ENCODE measurements at places on chromosomes 16 and 17. TPM values are rescaled to one million over a fixed set of nuclear protein-coding genes. Genes with fewer than 3 reads are reported as not detected.
A peak's percentile ranks its signal among the peaks of the same experiment; 100 is the strongest.

PPP1R1B gene
- total RNA-seq, result not detected

DNA sequence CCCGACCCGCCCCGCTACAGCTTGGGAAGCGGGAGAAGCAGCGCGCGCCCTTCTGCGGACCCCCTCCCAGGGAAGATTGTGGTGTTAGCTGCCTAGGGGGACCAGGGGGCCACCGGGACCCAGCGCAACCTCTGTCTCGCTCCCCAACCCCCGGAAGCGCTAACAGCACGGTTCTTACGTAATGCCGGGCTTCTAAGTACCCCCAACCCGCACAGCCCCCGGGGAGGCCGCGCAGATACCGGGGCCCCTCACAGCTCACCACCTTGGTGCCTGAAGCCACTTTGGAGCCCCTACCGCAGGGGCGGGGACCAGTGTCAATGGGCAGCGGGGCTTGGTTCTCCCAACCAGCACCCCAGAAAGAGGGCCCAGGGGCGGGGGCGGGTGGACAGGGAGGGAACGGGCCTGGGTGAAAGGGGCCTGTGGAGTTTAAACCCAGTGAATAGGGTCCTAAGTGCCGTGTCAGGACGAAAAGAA, 348 bp downstream of the MPP2 start:
- H3K27ac ChIP-seq, result no peak overlapping the region
- no peaks in the 10 kb centered on the region for H3K36me3 ChIP-seq
- peaks cover 13% of the 10 kb centered on the region for H3K4me1 ChIP-seq
- peak overlapping the region; percentile 27 for H3K4me3 ChIP-seq

ALOX12B gene
- 0.47 TPM for total RNA-seq

- H3K36me3 ChIP-seq, result no peaks in the 10 kb centered on the region
- no peak for DNase-seq
- H3K27me3 ChIP-seq, result no peaks in the 10 kb centered on the region
- no peak overlapping the region for H3K4me3 ChIP-seq
- no peak overlapping the region for H3K27ac ChIP-seq
- no peaks in the 10 kb centered on the region for H3K4me1 ChIP-seq
Observed at GRCh38 chr16:26453215-26453614, 613.5 kb upstream of the C16orf82 start.

DNA sequence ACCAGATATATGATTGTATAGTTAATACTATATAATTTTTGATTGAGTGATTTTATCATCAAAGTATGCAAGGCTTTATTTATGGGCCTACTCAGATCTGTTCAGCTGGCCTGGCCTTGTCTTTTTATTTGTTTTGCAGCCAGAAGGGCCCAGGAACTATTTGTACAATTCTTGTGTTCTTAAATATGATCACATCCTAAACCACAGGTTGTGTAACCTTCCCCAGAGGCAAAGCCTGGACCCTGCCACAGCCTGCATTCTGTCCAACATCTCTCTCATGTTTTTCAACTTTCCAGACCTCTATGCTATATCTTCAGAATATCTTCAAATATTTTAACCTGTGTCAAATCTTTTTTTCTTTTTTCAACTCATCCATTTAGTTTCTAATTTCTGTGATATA, 410.4 kb upstream of the MON1B start:
- no peaks in the 10 kb centered on the region for H3K27me3 ChIP-seq
- H3K4me1 ChIP-seq, result no peaks in the 10 kb centered on the region
- no peak overlapping the region for H3K4me3 ChIP-seq
- H3K36me3 ChIP-seq, result no peaks in the 10 kb centered on the region
- no peak overlapping the region for H3K27ac ChIP-seq

METTL9 gene
- total RNA-seq, result 99.2 TPM

DNA sequence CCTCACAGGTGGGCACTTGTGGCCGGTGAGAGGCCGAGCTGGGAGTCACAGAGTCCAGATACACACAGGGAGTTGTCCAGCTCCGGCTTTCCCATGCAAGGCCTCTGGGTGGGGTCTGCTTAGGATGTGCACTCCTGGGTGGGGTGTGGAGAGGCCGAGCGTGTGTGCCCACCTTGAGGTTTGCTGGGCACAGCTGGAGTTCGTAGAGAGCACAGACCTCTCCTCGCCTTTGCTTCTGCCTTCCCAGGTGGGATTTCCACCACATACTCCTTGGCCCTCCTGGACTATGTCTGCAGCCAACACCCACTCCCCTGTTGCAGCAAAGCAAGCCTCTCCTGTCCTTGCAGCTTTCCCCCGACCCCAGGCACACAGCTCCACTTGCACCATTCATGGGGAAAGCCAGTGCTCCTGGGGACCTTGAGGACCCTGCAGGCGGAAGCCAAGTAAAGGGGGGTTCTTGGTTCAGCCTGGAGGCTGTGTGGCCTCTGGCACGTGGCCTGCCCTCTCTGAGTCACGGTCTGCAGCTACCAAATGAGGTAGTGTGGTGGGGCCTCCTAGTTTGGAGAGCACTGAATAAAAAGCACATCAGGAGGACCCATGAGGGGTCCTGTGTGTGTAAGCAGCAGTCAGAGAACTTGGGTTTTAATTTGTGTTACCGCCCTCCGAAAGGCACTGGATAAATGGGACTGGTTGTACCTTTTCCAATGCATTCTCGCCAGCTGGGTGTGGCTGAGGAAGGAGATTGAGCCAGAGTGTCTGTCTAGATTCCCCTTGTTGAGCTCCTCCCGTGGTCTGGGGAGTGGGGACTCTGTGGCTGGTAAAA, 31.5 kb downstream of the MPRIP start:
- DNase-seq, result no peak
- H3K36me3 ChIP-seq, result peaks cover 29% of the 10 kb centered on the region
- no peak overlapping the region for H3K4me3 ChIP-seq
- no peaks in the 10 kb centered on the region for H3K27me3 ChIP-seq
- no peak overlapping the region for H3K27ac ChIP-seq

- H3K27me3 ChIP-seq, result no peaks in the 10 kb centered on the region
- DNase-seq, result no peak
- H3K36me3 ChIP-seq, result peaks cover 37% of the 10 kb centered on the region
Observed at GRCh38 chr17:76485569-76485968, 15.7 kb downstream of the RHBDF2 start.

DNA sequence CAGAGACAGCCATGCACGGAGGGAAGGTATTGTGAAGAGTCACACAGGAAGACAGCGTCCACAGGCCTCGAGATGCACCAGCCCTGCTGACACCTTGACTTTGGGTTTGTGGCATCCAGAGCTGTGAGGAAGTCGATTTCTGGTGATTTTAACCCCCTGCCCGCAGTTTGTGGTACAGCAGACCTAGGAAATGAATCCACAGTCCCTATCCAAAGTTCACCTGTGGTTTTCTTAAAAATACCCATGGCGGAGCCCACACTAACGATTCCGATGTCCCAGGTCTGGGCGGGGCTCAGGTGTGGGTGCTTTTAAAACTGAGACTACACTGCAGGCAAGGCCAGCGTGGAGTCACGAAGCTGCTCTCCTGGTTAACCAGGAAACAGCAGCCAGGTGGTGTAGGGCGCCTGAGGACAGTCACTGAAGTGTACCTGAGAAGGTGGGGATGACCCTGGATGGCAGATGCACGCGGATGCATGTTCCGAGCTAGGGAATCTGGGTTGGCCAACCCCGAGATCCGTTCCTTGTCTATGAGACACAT, 14.4 kb upstream of the MEAK7 start:
- peak overlapping the region; percentile 92 for H3K27ac ChIP-seq
- H3K36me3 ChIP-seq, result peaks cover 65% of the 10 kb centered on the region
- peak overlapping the region; percentile 59 for H3K4me3 ChIP-seq
- peak; percentile 94 for DNase-seq
- H3K4me1 ChIP-seq, result peaks cover 91% of the 10 kb centered on the region

DNA sequence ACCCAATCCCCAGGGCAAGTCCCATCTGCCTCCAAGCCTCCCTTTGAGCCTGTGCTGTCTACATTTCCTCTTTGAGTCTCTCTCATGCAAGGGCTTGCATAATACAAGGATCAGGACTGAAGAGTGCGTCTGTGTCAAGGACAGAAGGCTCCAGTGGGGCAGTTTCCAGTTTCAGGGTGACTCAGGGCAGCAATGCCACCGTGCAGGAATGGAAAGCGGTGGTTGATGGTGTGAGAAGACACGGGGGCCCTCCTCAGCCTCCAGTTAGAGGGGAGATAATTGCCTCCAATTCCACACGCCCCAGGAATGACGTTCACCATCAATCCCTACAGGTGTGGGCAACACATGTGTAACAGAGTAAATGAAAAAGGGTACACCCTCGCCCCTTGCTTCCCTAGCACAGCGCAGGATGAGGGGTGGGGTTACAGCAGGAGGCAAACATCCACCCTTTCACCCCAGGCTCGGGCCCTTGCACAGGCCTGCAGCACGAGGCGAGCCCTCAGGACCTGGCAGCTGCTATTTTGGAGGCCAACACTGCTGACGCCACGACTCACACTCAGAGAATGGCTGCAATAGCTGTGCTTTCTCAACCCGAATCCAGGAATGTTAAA, 24.8 kb upstream of the SLC25A19 start:
- no peaks in the 10 kb centered on the region for H3K27me3 ChIP-seq
- peak overlapping the region; percentile 1 for H3K27ac ChIP-seq
- H3K4me3 ChIP-seq, result no peak overlapping the region
- H3K36me3 ChIP-seq, result peaks cover 12% of the 10 kb centered on the region
- DNase-seq, result no peak

GRCh38 chr17:68004201-68004600, 7.9 kb upstream of the C17orf58 start:
- no peak overlapping the region for H3K4me3 ChIP-seq
- H3K27me3 ChIP-seq, result peaks cover 5% of the 10 kb centered on the region
- no peaks in the 10 kb centered on the region for H3K36me3 ChIP-seq
- no peak for DNase-seq

- H3K27ac ChIP-seq, result no peak overlapping the region
- H3K4me1 ChIP-seq, result peaks cover 11% of the 10 kb centered on the region
- DNase-seq, result no peak
- no peaks in the 10 kb centered on the region for H3K27me3 ChIP-seq
Observed at GRCh38 chr16:1788708-1789100, 4.8 kb downstream of the IGFALS start.

GRCh38 chr16:51184702-51185433, 33.8 kb upstream of the SALL1 start:
- H3K27me3 ChIP-seq, result no peaks in the 10 kb centered on the region
- no peaks in the 10 kb centered on the region for H3K36me3 ChIP-seq
- no peak for DNase-seq
- no peaks in the 10 kb centered on the region for H3K4me1 ChIP-seq
- no peak overlapping the region for H3K4me3 ChIP-seq

DNA sequence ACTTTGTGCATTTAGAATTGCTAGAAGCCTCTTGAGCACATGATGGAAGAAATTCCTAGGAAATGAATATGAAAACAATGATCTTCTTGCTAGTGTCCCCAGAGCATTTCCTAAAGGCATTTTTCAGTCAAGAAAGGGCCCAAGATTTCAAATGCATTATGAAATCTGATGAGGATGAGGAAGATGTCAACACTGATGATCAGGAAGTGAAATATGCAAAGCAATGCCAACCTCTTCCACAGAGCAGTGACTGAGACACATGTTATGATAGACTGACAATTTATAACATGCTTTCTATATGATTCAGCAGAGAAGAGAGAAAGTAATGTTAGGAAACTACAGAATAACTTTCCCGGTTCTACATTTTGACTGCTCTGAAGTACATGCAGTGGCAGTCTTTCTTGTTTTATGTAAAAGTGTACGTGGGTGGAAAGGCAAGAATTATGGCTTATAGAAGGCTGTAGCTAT, 859.1 kb upstream of the GOT2 start:
- no peak overlapping the region for H3K4me3 ChIP-seq
- no peak overlapping the region for H3K27ac ChIP-seq
- H3K36me3 ChIP-seq, result no peaks in the 10 kb centered on the region
- H3K4me1 ChIP-seq, result no peaks in the 10 kb centered on the region
- H3K27me3 ChIP-seq, result no peaks in the 10 kb centered on the region
